M059J (cell line): ENCODE measurements at places on chromosomes 7 and 10. TPM values are rescaled to one million over a fixed set of nuclear protein-coding genes. Genes with fewer than 3 reads are reported as not detected.

DNA sequence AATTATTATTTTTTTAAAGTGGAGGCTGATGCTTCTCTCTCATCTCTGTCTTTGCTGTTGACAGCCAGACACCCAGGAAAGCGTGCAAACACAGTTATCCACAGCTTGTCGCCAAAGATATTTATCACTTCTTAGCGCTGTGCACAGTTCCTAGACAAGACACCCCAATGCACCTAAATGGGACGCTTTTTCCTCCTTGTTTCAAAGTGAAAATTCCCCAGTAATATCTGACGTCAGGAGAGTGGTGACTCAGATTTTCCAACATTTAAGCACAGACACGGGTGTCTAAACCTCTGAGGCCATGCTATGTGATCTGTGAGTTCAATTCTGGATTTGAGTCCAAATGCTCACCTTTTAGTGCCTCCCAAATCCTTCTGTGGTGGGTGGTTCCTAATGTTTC, 151.6 kb downstream of the EMX2 start:
- peak; percentile 20 for DNase-seq

DNA sequence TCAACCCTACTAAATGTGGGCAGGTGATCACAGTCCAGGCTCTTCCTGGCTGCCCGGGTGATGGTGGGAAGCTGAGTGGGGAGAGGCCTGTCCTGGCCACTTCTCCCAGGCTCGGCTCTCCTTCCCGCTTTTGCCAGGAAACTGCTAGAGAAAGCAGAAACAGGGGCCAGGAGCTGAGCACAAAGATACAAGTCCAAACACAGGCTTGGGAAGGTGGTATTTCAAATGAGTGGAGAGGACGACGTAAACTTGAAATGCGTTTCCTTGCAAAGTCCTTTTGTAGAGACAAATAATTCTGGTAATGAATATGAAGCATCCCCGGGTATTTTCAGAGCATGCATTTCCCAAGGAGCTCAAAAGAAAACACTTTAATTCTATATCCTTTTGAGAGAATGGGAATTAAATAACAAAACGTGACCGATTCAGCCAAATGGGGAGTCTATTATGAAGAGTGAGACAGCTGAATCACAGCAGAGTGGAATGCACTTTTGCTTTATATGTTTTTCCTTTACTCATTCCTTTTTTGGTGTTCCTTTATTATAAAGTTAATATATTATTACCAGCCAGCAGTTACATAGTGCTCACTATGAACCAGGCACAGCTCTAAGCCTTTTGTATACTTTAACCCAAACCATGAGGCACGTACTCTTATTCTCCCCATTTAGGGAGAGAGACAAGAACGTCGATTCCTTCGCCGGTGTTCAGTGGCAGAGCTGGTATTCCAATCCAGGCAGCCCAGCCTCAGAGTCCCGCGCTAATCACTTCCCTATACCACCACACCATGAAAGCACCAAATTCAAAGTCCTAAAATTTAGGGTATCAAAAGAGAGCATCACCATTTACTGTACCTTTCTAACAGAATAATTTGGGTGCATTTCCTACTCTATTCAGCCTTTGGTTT, 218.2 kb upstream of the KLF14 start:
- DNase-seq: no peak

GRCh38 chr7:40520986-40521738, 386.4 kb downstream of the SUGCT start:
- DNase-seq: no peak

GRCh38 chr7:139620676-139621344, 97.3 kb downstream of the CLEC2L start:
- DNase-seq: peak; percentile 34

GRCh38 chr10:133017203-133017601, 70.5 kb upstream of the ADGRA1 start:
- no peak for DNase-seq

- no peak for DNase-seq
These were observed 551 bp downstream of the KCND2 start for GRCh38 chr7:120273476-120273975.

DNA sequence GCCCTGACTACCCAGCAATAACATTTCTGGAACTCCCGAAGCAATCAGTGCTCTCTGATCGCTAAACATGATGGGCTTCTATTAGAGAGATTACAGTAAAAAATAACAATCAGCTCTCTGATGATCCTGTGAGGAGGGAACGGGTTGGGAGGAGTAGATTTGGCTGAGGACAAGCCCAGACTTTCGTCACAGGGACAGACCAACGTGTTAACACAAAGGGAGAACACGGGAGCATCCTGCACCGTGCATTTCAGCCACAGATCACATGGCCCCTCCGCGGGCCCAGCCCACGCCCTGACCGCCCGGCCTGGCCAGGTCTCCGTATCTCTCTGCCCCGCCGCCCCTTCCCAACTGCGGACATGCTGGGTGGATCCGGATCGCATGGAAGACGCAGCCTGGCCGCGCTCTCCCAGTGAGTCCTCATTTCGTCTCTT, 95.0 kb upstream of the AGBL3 start:
- DNase-seq: no peak

DNA sequence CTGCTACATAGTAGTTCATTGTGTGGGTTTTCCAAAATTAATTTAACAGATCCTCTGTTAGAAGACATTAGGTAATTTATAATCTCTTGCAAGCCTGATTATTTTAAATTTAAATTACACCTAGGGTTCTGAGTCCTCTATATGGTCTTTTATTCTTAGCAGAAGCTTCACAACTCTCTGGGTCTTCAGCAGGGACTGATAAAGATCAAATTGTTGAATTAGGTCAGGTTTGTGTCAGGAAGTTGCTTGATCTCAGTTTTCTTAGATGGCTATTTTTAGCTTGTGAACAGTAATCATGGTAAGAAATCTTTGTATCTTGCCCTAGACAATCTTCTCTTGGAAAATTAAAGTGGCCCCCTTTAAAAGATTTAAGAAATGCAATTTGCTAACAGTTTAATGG, 183.1 kb upstream of the HDAC9 start:
- no peak for DNase-seq

Gene TMEM139
- 0.07 TPM in 1 of 2 replicates, not detected in the other for total RNA-seq

Gene LRMDA
- 8.0 and 36.7 TPM in 2 replicates for total RNA-seq

Gene PNLIPRP2
- not detected in 2 replicates for total RNA-seq
